T-helper 1 cell (primary cell): ENCODE measurements at places on chromosomes 5 and 9.

DNA sequence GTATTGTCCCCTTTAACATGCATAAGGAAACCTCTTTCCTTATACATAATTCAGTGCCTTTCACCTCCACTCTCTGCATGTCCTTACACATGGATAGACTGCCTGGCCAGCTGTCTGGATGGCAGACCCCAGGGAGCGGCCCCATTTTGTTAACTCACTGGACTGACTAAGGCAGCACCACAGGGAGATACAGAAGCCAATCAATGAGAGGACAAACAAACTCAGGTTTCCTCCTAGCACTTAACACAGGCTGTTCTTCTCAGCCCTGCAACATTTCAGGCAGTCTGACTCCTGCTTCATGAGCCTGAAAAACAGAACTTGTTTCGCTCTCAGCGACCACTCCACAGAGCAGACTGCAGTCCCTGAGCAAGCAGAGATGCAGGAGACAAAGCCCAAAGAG lies 135.4 kb upstream of the RASEF start:
- DNase-seq: no peak

DNA sequence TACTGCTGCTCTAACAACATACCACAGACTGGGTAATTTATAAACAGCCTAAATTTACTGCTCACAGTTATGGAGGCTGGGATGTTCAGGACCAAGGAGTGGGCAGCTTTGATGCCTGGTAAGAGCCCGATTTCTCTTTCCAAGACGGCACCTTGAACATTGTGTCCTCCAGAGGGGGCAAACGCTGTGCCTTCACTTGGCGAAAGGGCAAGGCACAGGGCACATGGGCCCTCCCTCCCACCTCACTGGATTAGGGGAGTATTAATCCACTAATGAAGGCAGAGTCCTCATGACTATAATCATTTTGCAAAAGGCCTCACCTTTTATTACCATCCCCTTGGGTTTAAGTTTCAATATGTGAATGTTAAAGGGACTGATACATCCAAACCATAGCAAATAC lies 397.7 kb downstream of the TMEM38B start:
- no peak for DNase-seq

DNA sequence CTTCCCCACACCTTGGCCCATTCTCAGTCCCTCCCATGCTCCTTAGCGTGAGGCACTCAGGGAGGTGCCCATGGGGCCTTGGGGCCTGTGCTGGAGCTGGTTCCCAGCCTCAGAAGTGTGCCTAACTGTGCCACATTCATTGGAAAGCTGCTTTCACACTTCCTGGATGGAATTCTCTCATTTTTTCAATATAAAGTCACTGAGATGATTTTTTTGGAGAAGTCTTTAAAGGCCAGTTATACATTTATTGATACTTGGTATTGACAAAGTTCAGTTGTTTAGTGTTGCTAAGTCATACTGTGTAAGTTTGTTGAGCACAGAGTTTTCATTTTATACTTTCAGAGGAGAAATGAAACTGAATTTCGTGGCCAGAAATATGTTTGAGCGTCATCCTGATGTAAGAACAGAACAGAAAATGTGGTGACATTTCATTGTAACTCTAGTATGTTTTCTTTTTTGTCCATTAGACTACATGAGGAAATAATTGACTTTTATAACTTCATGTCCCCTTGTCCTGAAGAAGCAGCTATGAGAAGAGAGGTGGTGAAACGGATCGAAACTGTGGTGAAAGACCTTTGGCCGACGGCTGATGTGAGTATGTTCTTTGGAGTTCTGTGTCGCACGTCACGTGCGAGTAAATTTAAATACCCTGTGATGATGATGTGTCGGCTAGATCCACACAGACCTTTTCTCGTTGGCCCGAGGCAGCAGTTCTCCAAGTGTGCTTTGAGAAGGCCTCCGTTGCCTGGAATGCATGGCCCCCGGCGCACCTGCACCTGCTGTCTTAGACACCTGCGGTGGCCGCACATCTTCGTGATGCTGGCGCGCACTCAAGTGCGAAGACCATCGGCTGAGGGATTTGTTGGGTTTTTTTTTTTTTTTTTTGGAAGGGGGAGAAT lies 24.1 kb downstream of the TENT4A start:
- DNase-seq: no peak

- DNase-seq: no peak
Measured at GRCh38 chr9:89740722-89741121, 135.9 kb downstream of the GADD45G start.

DNA sequence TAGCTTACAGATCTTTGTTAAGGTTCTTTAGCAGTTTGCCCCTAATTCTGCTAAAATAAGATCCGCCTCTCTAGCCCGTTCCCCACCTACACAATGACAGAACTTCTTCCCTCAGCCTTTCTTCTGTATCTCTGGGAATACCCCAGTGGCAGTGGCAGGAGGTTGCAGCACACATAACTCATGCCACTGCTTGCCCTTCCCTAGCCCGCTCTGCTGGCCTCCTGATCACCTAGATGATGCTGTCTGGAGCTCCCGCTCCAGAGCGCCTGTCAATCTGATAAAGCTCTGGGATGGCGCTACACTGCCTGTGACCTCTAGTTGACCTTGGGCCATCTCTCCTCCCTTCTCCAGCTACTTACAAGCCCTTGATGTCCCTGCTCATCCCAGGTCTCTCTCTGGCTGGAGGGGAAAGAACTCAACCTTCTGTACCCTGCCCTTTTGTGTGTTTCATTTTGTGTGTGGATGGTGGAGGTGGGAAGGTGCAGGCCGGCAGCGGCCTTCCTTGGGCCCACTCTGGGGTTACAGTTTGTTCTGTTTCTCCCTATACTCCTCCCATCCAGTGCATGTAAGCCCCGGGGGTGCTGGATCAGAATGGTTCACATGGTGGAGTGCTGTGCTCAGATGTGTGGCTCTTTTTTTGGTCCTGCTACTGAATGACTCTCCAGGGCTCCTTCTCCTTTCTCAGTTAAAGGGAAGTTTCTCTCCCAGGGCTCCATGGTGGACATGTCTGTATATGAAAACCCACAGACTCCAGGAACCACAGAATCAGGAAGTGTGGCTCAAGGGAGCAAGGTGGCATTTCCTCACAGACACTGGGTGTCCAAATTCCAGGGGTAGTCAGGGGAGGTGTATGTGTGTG lies 29.1 kb downstream of the MTX3 start:
- no peak for DNase-seq

GRCh38 chr5:157682257-157682656 lies 10.9 kb downstream of the C5orf52 start:
- DNase-seq: no peak

DNA sequence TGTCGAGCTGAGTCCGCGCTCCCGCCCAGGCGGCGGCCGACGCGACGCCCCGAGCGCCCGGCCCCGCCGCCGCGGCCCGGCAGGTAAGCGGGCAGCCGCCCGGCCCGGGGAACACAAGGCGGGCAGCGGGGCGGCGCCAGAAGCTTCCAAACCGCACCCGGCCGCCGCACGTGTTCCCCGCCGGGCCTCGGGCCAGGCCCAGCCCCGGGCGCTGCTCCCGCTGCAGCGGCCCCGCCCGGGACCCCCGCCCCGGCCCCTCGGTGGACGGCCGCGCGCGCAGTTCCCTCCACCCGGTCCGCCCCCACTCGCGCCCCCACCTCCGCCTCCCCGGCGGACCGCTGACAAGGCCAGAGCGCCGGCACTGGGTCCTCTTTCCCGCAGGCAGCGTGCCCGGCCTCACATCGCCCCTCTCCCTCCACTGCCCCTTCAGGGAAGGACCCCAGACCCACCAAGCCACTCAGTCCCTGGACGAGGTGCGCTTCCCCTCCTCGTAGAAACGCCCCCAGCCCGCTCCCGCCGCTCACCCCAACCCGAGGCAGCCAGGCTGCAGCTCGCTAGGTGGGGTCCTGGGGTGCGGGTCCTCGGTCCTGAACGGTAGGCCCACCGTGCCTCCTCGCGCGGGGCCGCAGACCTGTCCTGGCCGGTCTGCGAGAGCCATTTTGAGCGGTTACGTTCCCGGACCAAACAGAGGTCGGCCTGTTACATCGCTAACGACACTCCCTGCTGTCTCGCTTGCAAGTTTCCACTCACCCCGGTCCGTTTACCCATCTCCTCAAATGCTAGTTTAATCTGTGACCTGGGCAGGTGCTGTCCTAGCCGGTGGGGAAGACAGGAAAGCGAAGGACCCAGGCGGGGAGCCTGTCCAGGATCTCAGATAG lies 475 bp downstream of the WDR5 start:
- DNase-seq: no peak
